Ureter (tissue), 1 donor: ENCODE measurements at places on chromosomes 2 and 18. TPM values are rescaled to one million over a fixed set of nuclear protein-coding genes. Genes with fewer than 3 reads are reported as not detected.

DNA sequence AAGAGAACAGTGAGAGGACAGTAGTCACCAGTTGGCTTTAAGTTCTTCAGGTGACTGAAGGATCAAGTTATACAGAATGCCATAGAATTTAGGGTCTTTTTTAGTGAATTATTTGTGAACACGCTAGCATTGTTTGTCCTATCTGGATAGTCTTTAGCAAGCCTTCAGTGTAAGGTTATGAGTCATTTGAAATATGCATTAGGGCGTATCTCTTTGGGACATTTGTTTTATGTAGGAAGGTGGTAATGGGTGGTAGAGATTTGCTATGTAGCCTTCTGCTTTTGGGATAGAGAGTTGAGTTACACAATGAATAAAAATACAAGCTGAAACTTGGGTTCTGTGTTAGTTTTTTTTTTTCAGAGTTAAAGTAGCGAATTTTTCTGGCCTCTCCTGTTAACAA is 13.0 kb downstream of the ACTR2 start:
- DNase-seq = no peak

DNA sequence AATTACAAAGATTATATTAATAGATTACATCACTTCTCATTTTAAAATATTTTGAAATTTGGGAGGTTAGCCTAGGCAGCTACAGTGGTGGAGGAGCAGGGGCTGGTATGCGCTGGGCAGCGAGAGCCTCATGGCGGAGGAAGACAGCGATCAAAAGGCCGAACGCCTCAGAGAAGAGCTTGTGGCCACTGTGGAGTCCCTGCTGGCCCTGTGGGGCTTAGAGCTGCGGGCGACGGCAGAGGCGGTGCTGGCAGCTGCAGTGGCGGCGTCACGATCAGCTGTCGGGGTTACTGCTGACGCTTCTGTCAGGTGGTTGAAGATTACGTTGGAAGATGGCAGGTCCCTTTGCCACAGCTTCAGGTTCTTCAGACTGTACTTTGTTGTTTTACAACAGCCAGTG is 87.4 kb downstream of the ROCK2 start:
- DNase-seq = no peak

GRCh38 chr2:47653036-47653435 is 129.9 kb upstream of the MSH6 start:
- no peak for DNase-seq

DNA sequence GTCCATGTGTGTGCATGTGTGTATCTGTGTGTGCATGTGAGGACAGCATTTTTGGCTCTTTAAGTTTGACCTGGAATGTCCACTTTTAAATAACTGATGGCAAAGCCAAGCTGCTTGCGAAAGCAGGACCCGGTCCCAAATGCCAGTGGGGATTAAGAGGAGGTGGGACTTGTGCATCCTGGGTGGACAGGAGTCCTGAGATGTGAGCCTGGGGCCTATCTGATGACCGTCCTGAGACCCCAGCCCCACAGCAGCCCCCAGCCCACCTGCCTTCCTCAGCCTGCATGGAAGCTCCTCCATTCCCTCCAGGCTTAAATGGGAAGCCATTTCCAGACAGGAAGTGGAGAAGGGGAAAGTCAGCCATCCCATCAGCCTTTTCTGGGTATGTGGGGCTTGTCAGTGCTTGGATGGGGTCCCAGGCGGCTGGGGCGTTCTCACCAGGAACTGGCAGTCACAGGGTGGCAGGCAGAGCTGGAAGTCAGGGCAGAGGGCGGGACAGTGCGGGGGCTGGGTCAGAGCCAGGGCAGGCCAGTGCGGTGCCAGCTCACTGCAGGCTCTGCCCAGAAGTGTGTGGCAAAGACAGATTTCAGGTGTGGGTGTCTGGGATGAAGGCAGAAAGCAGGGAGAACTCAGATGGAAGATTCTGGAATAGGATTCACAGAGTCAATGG is 117.8 kb downstream of the ACKR3 start:
- no peak for DNase-seq

GALNT14 gene
- total RNA-seq = 7.0 TPM

LONRF2 gene
- total RNA-seq = 3.6 TPM

NCKAP5 gene
- total RNA-seq = 7.3 TPM

TLX2 gene
- not detected for total RNA-seq
